MM.1S (cell line): ENCODE measurements at places on chromosomes 3 and 15.

DNA sequence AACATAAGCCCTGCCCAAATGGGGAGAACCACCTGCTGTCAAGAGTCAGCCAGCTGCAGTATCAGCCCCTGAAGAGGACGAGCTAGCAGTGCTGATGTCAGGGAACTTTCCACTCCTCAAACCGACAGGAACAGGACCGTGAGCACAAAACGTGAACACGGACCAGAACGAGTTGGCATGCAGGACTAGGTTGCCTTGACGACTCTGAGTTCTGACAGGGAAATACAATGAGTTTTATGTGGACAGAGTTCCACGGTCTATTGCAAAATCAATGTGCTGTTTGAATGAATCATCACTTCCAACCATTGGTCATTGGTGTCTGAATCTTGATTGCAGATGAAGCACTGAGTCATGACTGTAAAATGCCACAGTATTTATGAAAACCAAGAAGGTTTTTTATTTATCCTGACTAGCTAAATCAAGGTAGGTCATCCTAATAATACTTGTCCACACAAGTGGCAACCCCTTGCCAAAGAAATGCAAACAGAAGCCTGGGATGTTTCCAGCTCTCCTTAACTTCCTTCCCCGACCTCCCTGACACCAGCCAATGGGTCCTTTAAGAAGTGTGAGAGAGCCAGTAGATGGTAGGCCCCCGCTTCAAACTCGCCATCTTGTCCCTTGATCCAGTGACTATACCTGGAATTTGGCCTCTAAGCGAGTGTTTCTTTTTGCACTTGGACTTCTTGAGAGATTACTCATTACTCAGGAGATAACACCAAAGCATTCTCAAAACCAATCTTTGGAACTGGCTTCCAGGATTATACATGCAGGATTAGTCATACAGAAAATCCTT is 119.6 kb downstream of the ASB7 start:
- DNase-seq: no peak

- no peak for DNase-seq
Measured at GRCh38 chr15:29516929-29517328, 247.3 kb upstream of the NSMCE3 start.

DNA sequence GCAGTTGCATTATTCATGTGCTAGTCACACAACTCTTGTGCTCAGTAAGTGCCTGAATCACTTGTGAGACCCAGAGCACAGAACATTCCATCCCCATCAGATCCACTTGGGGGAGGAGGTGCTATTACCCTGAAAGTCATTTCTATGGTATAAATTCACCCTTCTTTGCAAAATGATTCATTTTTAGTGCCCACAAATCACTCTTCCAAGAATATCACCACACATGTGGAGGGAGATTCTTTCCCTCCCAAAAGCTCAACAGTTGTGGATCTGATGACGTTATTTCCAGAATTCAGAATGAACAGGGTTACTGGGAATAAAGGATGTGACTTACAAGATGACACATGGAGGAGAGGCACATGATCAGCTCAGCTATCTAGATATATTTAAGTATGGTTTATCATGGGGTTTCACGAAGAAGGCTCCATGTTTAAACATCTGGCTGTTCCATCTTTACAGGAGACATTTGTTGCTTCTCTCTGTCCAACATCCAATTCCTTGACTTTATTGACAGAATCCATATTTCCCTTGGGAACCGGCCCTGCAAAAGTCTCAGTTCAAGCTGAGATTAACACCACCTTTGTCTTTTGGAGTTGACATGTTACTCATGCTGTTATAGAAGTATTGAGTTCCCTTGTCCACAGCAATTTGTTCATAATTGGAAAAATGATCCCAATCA is 214.2 kb upstream of the PROK2 start:
- DNase-seq: no peak

DNA sequence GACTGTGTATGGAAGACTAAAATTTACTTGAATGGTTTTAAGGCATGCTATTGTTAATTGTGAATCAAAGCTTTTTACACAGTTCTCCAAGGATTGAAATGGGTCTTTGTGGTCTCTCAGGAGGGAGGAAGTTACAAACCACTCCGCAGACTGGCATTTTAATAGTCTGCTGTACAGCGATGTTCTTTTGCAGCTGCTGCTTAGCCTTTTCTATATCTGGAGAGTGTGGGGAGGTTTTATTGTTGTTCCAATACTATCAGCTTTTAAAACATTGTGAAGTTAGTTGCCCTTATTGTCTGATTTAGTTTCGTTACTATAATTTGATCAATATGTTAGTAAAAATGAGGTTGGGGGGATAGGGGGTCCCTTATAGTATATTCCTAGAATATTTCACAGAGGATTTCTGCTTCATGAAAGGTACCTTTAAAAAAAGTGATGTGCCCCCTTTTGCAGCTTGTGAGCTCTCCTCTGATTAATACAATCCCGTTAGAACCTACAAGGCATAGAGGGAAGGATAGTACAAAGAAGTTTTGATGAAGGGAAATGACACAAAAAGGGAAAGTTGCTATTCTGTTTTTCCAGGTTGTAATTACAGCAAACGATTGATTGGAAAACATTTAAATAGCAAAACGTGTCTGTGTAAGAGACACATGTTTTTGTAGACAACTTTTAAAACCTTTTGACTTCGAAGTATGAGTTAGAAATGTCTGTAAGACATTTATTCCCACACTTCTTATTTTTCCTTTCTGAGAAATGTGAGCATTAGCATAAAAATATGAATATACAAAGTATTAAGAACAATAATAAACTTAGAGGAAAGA is 158.3 kb upstream of the CGNL1 start:
- DNase-seq: no peak

DNA sequence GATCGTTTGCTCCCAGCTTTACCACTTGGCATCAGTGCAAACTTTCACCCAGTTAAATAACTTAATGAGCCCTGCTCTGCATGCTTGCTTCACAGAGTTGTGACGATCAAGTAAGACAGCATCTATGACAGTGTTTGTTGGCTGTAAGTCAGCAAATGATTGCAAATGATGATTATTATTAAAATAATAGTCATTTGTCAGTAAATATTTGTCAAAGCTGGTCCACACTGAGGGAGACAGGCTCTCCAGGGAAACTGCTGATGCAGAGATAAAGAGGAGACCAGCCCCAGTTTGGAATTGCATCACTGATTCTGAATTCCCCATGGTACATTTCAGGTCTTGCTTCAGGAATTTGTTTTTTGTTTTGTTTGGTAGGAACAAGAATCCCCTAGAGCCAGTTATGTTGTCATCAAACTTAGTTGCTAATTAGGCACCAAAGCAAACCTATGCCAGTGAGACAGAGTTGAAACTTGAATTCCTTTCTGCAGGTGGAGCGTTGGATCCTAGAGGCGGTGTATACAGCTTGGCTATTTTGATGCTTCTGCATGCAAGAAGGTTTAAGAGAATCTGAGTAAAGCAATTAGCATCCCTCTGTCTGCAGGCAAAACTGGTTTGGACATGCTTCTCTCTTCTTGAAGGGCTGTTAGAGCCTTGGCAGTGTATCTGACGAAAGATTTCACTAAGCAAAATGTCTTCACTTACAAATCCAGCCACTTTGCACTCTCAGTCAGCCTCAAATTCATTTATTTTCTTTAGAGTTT is 338.6 kb upstream of the TPRG1 start:
- no peak for DNase-seq
